Neuronal stem cell (in vitro differentiated cells): ENCODE measurements at places on chromosomes 16 and 17.

DNA sequence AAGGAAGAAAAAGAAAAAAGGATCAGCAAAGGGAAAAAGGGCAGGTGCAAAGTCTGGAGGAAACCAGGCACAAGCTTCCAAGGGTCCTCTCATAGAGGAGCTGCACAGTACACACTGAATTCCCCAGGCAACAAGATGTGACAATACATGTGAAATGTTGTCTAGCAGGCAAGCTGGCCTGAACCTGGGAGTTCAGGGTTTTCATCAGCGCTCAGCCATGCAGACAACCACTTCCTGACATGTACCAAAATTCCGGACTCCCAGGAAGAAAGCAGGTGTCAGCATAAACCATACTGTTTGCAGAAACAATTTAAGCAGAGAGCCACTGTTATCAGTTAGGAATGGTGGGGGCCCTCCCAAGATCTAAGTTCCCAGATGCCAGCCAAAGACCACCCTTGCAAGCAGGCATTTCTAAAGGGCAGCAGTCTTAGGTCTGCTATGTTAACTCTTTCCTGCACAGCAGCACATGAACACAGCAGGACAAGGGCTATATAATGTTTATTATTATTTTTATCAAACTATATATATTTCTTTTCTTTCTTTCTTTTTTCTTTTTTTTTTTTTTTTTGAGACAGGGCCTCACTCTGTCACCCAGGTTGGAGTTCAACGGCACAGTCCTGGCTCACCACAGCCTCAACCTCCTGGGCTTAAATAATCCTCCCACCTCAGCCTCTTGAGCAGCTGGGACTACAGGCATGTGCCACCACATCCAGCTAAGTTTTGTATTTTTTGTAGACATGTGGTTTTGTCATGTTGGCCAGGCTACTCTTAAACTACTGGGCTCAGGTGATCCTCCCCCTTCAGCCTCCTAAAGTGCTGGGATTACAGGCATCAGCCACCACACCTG, 10.1 kb downstream of the TK2 start:
- DNase-seq = no peak

DNA sequence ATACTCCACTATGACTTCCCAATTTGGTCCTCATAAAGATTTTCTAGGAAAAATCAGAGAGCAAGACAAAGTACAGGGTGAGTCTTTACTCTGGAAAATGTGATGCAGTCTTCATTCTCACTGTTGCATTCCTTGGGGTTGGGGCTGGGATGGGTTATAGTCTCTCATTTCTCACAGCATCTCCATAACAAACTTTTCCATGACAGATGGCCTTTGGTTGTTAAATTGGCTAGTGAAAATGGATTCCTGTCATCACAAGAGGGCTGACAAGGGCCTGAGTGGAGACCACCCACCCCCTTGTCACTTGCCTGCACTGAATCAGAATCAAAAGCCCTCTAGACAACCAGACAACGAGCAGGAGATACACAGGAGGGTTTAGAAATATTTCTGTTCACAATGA, 174.6 kb downstream of the AATF start:
- DNase-seq = no peak

- no peak for DNase-seq
Observed at GRCh38 chr16:24146518-24146917, 109.6 kb upstream of the CACNG3 start.

GRCh38 chr17:81917565-81918332, at the start of gene SIRT7:
SIRT7 (minus strand) TSS chr17:81918176; CDS start chr17:81918131, 45 bp downstream.
- DNase-seq = peak; percentile 83

DNA sequence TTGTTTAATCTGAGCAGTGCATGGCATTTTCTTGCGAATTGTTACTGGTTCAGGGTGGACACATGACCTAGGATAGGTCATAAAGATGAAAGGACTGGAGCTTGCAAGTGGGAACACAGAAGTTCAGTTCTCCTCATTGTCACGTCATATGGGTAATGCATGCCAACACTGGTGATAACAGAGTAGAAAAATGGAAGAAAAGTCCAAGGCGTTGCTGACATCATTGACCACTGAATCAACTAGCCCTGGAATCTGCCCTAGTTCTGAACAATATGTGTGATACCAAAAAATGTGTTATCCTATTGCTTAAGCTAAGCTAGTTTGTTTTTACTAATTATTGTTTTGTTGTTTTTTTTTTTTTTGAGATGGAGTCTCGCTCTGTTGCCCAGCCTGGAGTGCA, 234.2 kb upstream of the MAF start:
- DNase-seq = no peak

DNA sequence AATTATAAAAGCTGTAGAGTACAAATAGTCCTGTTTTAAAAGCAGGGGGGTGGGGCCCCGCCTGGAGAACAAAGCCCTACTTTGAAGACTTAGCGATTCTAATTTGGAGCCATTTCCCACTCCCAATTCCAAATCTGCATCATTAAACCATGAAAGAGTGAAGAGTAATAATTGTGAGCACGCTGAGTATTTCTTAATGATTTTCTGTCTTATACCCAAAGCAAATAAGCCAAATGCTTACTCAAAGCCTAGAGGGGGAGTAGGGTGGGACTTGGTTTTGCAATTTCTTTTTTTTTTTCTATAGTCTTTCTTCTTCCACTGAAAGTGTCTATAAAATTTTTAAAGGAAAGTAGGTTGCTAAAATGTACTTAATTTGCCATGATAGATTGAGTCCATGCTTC, 470.1 kb downstream of the TOX3 start:
- no peak for DNase-seq

- no peak for DNase-seq
Observed at GRCh38 chr17:80086616-80087015, 14.8 kb upstream of the GAA start.

DNA sequence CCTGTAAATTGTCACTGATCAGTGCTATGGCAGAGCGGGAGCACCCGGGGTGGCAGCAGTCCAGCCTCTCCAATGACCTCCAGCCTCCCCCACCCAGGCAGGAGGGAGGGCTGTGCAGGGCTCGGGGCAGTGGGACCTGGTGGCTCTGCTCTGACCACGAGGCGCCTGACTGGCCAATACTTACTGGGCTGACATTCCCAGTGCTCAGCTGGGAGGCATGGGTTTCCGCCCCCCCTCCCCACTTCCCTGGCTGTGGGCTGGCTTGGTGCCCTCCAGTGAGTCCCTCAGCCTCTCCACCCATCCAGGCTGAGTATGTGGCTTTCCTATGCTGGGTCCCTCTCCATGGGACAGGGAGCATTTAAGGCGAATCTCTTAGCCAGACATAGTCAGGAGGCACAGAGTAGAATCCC, 2.7 kb downstream of the SOCS3 start:
- no peak for DNase-seq

GRCh38 chr16:72001180-72001874, 1.1 kb upstream of the PKD1L3 start:
- no peak for DNase-seq

GRCh38 chr16:27704252-27704651, 154.3 kb downstream of the KATNIP start:
- DNase-seq = no peak

DNA sequence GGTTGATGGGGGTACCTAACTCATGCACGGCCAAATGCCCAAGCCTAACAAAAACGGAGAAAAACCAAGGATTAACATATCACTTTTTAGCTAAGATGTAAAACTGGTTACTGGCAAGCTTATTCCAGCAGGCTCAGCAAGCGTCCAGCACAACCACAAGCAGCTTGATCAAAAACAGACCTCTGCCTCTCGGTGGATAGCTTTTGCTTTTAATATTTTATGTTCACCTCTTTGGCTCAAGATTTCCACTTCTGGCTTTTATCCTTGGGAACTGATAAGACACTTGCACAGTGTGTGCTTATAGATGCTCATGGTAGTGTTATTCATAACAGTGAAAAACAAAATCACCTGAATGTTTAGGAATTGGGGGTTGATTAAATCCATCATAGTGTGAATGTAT, 206.9 kb upstream of the CACNG5 start:
- no peak for DNase-seq

DNA sequence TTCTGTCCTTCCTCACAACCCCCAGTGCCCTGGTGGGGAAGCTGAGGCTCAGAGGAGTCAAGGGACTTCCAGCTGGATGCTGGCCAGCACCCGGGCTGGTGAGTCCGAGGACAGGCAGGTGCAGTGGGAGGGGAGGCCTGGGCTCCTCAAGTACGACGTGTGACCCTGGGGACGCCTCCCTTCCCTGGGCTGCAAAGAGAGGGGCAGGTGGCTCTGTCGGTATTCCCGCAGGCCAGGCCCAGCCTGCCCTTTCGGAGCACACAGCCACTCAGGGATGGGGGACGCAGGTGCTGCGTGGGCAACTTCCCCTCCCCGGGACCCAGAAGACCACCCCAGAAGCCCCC, 33.1 kb upstream of the PVALEF start:
- DNase-seq = no peak

- DNase-seq = no peak
Observed at GRCh38 chr16:55503726-55504550, 4.9 kb upstream of the LPCAT2 start.

- DNase-seq = no peak
Observed at GRCh38 chr17:74603037-74603635, 11.1 kb upstream of the CD300LD start.

- no peak for DNase-seq
Observed at GRCh38 chr17:82519971-82520903, 705 bp downstream of the FOXK2 start.

DNA sequence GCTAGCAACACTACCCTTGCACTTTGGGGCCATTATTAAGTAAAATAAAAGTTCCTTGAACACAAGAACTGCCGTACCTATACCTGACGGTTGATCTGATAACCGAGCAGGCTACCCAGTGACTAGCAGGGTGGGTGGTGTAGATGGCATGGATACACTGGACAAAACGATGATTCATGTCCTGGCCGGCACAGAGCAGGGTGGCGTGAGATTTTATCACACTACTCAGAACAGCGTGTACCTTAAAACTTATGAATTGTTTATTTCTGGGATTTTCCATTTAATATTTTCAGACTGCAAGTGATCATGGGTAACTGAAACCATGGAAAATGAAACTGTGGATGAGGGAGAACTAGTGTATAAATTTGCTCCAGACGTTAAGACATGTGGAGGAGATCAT, 41.0 kb upstream of the MSI2 start:
- no peak for DNase-seq

GRCh38 chr17:65564793-65565192, 3.3 kb upstream of the AXIN2 start:
- no peak for DNase-seq

DNA sequence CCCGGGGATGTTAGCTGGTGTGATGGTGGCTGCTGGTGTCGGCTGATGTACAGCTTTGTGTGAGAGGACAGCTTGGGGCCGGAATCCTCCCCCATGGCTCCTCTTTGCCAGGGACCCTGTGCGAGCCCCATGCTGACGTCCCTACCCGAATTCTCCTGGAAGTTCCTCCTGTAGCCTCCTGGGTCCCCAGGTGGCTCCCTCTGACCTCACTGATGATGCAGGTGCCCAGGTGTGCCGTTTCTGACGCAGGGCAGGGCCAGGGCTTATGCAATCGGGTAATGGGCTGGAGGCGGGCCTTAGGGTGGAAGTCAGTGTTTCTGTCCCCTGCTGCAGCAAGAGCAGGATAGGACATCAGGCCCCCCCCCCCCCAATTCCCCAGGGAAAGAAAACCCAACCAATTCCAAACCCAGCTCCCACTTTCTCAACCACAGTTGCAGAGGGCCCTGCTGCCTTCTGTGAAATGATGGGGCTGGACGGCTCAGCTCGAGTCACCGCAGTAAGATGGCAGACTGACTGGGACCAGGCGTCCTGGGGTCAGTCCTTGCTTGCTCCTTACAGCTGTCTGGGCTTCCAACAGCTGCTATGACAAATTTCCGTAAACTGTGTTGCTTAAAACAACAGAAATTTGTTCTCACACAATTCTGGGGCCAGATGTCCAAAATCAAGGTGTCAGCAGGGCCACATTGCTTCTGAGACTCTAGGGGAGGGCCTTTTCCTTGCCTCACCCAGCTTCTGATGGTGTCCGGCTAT, 139.0 kb upstream of the PLCG2 start:
- DNase-seq = no peak

- DNase-seq = no peak
Observed at GRCh38 chr17:55660178-55660886, 62.3 kb downstream of the TMEM100 start.

DNA sequence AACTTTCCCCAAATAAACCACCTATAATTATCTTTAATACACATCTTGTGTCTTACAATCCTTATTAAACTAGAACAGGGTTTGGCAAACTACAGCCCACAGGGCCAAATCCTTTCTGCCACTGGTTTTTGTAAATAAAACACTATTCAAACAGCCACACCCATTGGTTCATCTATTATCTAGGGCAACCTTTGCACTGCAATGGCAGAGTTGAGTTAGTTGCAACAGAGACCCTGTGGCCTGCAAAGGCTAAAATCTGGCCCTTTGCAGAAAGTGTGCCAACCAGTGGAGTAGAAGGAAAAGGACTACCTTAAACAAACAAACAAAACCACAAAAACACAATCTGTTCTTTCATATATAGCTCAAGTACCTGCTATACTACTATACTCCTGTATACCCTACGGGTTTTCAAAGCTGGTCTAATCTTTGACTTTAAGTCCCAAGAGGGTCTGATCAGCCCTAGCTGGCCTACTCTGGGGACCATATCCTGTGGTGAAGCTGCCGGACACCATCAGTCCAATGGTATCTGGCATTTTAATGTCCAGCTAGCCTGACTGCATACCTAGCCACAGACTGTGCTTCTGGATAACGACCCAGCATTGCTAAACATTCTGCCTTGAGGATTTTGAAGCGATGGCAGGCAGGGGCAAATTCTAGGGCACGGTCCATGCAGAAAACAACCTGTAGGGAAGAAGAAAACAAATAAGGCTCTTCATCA, 23.3 kb downstream of the CNP start:
- DNase-seq = no peak

DNA sequence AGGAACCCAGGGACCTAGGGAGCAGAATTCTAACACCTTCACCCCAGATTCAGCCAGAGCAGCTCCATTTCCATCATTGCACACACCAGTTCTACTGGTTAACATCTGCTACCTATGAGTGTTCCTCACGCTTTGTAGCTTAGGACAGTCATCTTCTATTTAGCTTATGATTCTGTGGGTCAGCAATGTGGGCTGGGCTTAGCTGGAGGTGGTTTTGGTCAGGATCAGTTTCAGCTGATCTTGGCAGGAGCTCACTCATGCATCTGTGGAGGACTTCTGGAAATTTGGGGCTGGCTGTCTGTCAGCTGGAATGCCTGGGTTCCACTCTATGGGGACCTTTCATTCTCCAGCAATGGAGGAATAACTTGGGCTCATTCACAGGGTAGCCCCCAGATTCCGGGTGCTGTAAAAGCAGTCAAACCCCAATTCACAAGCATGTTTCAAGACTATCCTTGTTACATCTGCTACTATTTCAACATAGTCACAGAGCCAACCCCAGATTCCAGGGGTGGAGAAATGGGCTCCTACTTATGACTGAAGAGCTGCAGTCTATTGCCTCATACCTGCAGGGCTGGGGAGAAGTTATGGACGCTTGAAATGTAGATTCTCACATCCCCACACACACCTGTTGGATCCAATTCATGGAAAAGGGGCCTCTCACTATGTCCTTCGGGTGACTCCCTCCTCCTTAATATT, 3.4 kb upstream of the HP start:
- DNase-seq = no peak

DNA sequence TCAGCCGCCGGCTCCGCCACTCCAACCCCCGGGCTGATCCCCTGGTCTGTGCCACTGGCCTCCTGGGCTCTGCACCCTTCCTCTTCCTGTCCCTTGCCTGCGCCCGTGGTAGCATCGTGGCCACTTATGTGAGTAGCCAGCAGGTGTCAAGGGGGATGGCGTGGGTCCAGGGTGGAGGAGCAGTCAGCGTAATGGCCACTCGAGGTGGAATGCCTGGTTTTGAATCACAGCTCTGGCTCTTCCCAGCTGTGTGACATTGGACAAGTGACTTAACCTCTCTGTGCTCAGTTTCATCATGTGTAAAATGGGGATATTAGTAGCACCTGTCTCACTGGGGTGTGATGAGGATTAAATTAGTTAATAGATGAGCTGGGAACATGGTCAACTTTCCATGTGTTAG, 2.4 kb upstream of the LAT start:
- no peak for DNase-seq
